ENCODE measurements at places on chromosomes 1 and 21. TPM values are rescaled to one million over a fixed set of nuclear protein-coding genes. Genes with fewer than 3 reads are reported as not detected.

TCEA3 gene
- 0.27 TPM for total RNA-seq

COL11A1 gene
- total RNA-seq, result not detected

KRTAP7-1 gene
- not detected for total RNA-seq

GRCh38 chr1:186849826-186850225 lies 21.1 kb downstream of the PLA2G4A start:
- no peak for DNase-seq

DNA sequence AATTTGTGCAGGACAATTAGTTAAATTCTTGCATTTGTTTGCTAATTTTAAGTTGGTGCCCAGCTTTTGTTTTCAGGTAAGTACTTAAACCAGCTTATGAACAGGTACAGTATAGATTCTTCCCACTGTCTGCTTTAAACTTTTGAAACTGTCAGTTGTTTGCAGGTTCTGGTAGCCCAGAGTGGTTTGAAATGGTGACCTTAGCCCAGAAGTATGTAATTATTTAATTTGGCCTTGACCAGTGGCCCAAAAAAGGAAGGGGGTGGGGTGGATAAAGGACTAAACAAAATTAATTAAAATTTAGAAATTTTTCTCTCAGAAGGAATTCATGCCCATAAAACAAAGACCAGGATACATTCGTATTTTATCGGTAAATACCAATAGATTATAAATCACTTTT lies 69.0 kb downstream of the PTBP2 start:
- no peak for DNase-seq

MATN1 gene
- total RNA-seq, result 0.30 TPM

HEYL gene
- total RNA-seq, result 0.77 TPM

SLC1A7 gene
- not detected for total RNA-seq

DNA sequence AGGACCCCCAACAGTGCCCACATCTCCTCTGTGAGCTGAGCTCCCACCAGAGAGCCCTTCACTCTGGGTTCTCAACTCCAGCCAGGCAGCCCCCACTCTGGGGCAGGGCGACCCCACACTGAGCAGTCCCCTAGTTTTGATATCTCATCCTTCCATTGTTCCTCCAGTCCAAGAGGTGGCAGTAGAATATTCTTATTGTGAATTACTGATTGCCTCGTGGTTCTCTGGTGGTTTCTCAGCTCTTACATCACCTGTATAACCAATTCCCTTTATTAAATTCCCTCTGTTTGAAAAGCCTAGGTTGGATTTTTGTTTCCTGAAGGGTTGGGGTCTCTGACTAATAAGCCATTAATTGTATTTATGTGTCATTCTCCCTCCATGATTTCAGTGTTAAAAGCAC lies 407.5 kb downstream of the SETD4 start:
- DNase-seq, result no peak

- no peak for DNase-seq
Observed at GRCh38 chr1:231335663-231336602, 1.7 kb downstream of the EXOC8 start.

GRCh38 chr1:1171546-1172340 lies 1.9 kb upstream of the TTLL10 start:
- no peak for DNase-seq

- DNase-seq, result no peak
Observed at GRCh38 chr1:217673387-217673786, 42.2 kb downstream of the SPATA17 start.

GRCh38 chr1:114524944-114525343 lies 13.9 kb upstream of the TRIM33 start:
- no peak for DNase-seq

- no peak for DNase-seq
Observed at GRCh38 chr1:206953626-206954025, 7.4 kb upstream of the PIGR start.

SPATA46 gene
- total RNA-seq, result not detected

GRCh38 chr1:206555473-206555935 lies 48.2 kb downstream of the RASSF5 start:
- DNase-seq, result no peak

- DNase-seq, result no peak
Observed at GRCh38 chr1:109255678-109256077, 6.3 kb downstream of the CELSR2 start.

S100A7A gene
- total RNA-seq, result not detected

- no peak for DNase-seq
Observed at GRCh38 chr1:24659993-24660665, 17.0 kb downstream of the SRRM1 start.

GPR37L1 gene
- not detected for total RNA-seq

RNPEP gene
- 153 TPM for total RNA-seq

TNFAIP8L2 gene
- total RNA-seq, result not detected

TRIM67 gene
- total RNA-seq, result 0.07 TPM

HEATR1 gene
- 84.3 TPM for total RNA-seq

GRCh38 chr1:205243350-205244191 lies 15.8 kb downstream of the TMCC2 start:
- DNase-seq, result no peak

- no peak for DNase-seq
Observed at GRCh38 chr1:152392909-152393308, 21.2 kb downstream of the CRNN start.

SOX13 gene
- total RNA-seq, result 6.6 TPM

- DNase-seq, result no peak
Observed at GRCh38 chr1:245484176-245484575, 329.4 kb downstream of the KIF26B start.

RASSF5 gene
- total RNA-seq, result 0.06 TPM

- DNase-seq, result no peak
Observed at GRCh38 chr1:216804111-216804510, 80.9 kb upstream of the ESRRG start.
